Heart right ventricle (tissue), 16 donors: ENCODE measurements at places on chromosomes 4 and X.

DNA sequence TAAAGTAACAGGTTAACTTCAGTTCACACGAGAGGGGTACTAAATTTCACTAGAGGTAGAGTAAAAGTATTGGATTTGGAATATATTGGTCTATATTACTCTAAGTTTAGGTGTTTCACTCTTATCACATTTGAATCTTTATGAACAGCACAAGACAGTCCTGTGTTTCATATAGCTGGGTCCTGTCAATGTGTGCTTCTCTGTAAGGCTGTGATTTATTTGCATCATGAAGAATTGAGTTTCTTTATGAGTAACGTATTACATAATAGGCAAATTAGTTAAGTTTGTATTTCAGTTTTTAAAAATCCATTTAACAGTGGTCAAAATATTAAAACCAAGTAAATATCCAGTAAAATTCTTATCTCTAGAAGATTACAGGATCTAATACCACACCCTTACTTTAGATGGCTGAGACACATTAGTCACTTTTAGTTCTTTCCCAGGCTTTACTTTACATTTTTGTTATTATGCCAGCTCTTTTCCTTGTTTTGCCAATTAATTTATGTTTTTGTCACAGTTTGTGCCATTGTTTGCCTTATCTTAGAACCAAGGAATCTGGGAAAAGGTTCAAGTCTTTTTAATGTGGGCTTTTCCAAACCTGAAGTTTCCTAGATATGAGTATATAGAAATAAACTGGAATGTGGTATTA lies 32.1 kb downstream of the NUDT6 start:
- no peak for DNase-seq

DNA sequence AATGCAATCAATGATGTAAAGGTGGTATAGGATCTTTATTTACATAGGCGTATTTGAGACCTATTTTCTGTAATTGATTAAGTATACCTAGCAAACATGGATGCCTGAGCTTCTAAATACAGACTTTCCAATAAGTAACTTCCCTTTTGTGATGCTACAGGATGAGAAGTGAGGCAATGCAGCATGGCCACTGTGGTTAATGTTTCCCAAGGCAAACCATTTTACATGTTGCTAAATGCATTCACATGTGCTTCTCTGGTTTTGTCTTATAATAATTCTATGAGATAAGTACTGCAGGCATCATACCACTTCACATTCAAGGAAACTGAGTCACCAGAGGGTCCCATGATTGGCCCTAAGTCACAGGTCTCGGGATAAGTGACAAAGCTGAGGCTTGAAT lies 35.7 kb upstream of the NKX3-2 start:
- DNase-seq: no peak

DNA sequence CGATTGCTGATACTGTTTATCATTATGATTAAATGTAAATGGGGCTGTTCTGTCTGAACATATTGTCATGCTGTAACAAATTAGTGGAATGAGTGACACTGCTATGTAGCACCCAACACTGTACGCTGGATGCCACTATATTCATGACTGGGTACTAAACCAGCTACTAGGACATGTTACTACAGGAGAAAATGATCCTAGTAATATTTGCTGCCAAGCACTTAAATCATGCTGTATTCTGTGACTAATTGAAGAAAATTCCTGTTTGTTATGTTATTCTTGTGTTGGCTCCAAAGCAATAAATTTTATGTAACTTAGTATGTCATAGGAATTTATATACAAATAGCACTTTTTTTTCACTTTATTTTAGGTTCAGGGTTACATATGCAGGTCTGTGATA lies 804.2 kb downstream of the CENPC start:
- no peak for DNase-seq

DNA sequence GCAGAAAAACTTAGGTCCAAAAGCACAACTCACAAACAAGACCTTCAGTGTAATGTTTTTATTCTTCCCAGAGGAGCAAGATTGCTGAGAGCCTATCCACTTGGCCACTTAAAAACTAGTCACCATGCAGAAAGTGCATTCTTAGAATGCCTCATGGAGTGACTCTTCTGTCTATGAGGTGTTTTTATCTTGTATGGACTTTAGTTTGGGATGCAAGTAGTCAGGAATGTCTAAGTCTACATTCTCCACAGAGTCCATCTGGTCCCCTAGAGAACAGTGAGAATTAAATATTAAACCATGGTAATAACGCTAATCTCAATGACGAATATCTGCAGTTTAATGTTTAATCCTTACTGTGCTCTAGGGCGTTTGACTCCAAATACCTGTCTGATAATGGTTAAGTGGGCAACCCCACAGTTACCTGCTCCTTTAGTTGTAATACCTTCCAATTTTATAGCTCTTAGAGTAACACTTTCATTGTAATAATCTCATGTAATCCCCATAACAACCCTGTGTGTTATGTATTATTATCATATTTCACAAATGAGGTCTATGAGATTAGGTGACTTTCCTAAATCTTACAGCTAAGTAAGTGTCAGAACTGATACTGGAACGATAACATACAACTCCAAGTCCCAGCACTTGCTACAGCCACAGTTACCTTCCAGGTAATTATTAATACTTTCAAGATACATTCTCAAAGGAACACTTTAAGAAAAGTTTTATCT lies 235.6 kb upstream of the JADE1 start:
- no peak for DNase-seq

DNA sequence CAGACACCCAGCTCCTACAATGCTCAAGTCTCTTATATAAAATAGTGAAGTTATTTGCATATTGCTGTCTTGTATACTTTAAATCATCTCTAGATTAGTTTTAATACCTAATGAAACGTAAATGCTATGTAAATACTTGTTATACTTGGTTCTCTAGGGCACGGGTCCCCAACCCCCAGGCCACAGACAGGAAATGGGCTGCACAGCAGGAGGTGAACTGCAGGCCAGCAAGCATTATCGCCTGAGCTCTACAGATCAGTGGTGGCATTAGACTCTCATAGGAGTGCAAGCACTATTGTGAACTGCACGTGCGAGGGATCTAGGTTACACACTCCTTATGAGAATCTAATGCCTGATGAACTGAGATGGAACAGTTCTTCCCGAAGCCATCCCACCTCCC lies 395.9 kb upstream of the EMCN start:
- DNase-seq: no peak

- DNase-seq: no peak
Measured at GRCh38 chr4:156575430-156576073, 396.0 kb downstream of the PDGFC start.

DNA sequence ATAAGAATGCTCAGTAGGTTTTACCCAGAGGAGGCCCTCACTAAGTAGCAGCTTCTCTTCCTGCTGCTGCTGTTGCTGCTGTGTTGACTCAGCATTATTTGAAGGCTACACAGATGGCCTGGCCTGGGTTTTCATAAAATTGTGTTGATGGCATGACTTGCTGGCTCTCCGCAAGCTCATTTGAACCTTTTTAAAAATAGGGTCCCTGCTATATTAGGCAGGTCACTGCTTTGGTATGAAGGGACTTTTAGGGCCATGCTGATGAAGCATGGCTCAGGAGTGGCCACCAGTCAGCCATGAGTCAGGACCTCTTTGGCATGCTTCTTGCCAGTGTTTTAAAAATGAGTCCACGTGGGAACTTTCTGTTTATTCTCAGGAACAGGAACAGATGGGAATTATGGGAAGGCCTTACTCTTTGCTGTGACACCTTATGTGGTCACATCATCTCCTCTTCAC lies 128.7 kb downstream of the MID1IP1 start:
- DNase-seq: no peak

DNA sequence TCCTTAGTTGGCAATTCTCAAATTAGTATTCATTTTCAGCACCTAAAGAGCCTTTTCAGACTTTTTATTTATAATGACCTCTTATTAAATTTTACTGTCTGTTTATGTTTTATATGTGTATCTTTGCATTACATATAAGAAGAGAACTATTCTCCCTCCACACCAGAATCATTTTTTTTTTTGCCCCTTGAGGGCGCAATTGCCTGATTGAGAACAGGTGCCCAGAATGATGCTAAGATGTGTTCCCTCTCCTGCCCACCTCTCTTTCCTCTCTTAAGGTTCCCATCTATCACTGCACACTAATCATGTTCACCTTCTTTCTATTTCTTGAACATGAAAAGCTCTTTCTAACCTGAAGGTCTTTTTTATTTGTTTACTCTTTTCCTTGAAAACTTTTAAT lies 44.2 kb upstream of the ADAM29 start:
- DNase-seq: no peak

DNA sequence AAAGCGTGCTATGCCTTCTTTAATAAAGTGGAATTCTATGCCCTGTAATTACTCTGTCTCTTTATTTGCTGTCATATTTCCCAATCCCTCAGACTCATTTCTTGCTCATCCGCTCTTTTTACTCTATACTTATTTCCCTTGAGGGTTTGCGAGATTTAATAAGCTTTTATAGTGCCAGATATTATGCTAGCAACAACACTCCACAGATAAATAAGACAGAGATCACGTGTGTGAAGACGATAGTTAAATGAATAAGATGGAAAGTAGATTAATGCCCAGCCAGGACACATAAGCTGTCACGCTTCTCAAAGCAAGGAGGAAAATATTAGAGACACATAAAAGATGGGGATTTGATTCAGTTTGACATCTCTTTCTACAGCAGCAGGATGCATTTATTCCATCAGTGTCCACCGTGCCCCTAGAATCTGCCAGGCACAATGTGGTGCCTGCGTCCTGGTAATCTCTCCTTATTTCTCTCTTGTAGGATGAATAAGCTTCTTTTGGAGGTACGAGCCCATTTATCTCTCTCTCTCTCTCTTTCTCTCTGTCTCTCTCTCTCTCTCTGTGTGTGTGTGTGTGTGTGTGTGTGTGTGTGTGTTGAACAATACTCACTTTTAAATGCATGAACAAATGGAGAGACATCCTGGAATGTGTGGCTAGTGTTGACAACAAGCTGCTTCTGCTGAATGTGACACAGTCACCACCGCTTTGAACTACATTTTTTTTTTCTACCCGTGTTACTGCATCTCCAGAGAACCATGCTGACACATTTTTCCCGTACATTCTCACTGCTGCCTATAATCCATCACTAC lies 48.2 kb downstream of the TMEM156 start:
- no peak for DNase-seq

DNA sequence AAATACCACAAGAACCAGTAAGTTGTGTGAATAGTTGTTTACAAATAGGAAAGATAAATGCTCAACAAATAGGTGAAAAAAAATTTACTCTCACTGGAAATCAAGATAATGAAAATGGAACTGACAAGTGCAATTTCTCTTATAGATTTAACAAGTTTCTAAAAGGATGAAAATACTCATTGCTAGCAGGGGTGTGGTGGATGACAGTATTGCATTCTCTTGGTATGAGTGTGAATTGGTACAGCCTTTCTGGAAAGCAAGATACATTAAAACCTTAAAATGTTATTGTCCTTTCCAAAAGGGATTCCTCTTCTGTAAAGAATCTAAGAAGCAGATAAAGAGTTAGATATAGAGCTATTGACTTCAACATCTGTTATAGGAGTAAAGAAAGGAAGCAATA lies 240.0 kb upstream of the RPS6KA3 start:
- DNase-seq: no peak

- DNase-seq: no peak
Measured at GRCh38 chr4:3689006-3689405, 77.2 kb upstream of the ADRA2C start.

GRCh38 chrX:111719426-111720210 lies 38.6 kb downstream of the ALG13 start:
- no peak for DNase-seq

DNA sequence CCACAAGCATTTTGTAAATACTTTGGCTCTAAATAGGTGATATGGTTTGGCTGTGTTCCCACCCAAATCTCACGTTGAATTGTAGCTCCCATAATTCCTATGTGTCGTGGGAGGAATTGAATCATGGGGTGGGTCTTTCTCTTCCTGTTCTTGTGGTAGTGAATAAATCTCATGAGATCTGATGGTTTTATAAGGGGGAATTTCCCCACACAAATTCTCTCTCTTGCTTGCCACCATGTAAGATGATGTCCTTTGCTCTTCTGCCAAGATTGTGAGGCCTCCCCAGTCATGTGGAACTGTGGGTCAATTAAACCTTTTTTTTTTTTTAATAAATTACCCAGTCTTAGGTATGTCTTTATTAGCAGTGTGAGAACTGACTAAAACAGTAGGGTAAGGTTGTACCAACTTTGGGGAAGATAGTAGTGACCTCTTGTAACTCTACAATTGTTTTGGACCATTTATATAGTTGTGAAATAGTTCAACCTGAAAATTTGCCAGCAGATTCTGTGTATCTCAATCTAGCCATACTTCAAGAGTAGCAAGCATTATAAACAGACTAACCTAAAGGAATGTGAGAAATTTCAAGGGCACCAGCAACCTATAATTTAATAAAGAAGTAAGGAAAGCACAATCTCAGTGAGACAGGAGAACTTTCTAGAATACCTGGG lies 727.8 kb downstream of the GRID2 start:
- DNase-seq: no peak

- DNase-seq: no peak
Measured at GRCh38 chr4:142777045-142777743, 68.9 kb downstream of the INPP4B start.

DNA sequence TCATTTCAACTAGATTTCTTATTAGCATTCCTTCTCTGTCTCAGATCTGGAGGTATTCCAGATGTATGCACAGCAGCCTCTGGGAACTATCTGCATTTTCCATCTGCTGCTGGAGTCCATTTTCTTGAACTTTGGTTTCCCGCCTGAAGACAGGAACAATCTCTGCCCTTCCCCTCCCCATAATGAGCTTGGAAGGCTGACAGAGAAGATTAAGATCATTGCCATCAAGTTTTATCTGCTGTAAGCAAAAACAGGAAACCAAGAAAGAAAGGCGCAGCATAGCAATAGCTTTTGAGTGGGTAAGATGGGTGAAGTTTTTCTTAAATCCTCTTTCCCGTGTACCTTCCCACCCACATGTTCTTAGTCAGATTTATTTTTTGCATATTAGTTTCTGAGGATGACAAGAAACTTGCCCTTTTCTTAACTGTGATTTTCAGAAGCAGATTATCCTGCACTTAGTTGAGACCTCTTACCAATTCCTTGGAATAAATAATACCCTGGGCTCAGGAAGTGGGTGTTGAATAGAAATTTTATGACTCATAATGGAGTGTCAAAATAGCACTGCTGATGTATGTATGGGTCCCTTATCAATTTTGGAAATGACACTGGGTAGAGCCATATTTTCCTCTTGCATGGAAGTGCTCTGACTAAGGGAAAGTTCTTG lies 78.3 kb downstream of the CT47B1 start:
- DNase-seq: no peak

- DNase-seq: no peak
Measured at GRCh38 chrX:40130207-40130606, 32.4 kb upstream of the BCOR start.

- DNase-seq: no peak
Measured at GRCh38 chr4:148857239-148857972, 415.2 kb upstream of the NR3C2 start.

- DNase-seq: no peak
Measured at GRCh38 chr4:38489924-38490639, 173.9 kb upstream of the KLF3 start.

GRCh38 chr4:180696460-180697092 lies 1546.6 kb upstream of the TENM3 start:
- DNase-seq: no peak

DNA sequence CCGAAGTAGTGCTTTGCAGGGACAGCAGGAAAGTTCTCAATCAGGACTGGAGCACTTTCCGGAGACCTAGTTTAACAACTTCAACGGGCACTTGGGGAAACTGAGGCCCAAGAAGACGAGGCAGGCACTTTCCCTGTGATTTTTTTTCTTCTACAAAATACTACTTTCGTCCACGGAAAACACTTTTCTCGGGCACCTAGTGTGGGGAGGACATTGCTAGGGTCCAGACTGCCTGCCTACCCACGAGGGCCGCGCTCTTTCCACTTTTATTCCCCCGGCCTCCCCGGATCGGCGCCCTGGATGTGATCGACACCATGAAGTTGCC lies 125.4 kb upstream of the CXorf66 start:
- no peak for DNase-seq

- no peak for DNase-seq
Measured at GRCh38 chrX:154140206-154140605, 3.8 kb upstream of the OPN1LW start.
